Foreskin keratinocyte (primary cell): ENCODE measurements at places on chromosomes 11 and 22.

DNA sequence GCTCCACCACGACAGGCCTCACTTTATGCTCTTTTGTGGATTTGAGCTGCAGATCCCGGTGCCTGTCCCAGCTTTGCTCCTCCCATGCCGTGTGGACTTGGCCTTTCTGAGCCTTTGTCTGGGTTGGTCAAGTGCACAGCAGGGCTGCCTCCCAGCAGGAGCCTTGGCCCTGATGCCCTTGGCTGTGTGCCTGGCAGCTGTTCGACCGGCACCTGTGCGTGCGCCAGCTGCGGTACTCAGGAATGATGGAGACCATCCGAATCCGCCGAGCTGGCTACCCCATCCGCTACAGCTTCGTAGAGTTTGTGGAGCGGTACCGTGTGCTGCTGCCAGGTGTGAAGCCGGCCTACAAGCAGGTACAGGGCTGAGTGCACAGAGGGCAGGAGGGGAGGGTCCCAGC, 46.5 kb downstream of the MYO7A start:
- no peak for DNase-seq

- DNase-seq: no peak
These were observed 1.1 kb downstream of the GTPBP1 start for GRCh38 chr22:38706901-38707195.

GRCh38 chr11:69909561-69910518, 90.6 kb upstream of the FGF3 start:
- DNase-seq: no peak

- DNase-seq: no peak
These were observed 15.6 kb upstream of the P4HA3 start for GRCh38 chr11:74327076-74327475.

- no peak for DNase-seq
These were observed 10.1 kb upstream of the BAIAP2L2 start for GRCh38 chr22:38120359-38121110.

- DNase-seq: no peak
These were observed 425.6 kb downstream of the SHANK2 start for GRCh38 chr11:70826541-70827335.

DNA sequence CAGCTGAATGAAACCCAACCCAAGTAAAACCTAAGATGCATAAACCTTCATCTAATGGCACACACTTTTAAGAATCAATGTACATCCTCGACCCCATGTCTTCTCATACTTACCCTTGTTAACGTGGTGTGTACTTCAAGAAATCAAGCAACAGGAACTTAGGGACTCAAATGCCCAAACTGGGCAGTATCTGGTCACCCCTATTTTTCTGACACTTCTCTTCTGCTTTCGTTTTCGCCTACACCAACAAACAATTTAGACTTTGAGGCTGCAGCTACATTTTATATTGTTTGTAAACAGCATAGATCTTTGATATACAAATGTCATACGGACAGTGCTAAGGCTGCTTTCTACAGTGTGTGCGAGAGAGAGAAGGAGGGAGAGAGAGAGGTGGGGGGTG, 1044.0 kb downstream of the NTM start:
- DNase-seq: no peak

DNA sequence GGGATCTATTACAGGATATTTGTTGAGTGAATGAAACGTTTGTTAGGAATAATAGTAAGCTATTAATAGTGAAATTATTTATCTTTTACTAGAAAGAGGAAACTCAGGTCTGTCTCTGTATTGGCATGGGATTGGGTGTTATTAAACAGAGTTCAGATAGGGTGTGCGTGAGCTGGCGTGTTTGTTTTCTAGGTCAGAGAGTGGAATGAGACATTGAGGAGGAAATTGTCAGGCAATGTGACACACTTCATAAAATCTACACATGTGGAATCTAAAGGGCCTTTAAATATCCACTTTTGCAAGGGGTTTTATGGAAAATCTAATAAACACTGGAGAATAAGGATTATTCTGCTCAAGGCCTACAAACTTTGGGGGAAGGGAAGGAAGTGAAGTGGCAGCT, 552.9 kb downstream of the NTM start:
- DNase-seq: no peak

GRCh38 chr11:8597182-8597581, 3.2 kb upstream of the STK33 start:
- peak; percentile 38 for DNase-seq

GRCh38 chr11:2697866-2698265, 1.9 kb downstream of the KCNQ1OT1 start:
- DNase-seq: no peak

DNA sequence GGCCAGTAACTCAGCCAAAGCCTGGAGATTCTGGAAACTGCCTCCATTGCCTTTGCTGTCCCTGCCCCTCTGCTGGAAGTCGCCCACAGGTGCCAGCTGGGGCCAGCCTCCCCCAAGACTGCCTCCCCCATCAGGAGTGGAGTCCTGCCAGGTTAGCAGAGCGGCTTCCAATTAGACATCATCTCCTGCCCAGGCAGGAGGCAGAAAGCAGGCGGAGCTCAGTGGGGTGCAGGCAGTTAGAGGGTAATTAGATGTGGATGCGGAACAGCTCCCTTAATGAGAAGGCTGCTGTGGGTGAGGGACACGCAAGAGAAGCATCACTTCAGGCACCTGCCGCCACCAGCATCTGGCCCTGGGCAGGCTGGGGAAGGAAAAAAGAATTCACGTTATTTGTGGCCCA, 90.9 kb upstream of the TP53I11 start:
- DNase-seq: no peak
